DMS153 (cell line): ENCODE measurements at places on chromosomes 5 and 9.
A peak's percentile ranks its signal among the peaks of the same experiment; 100 is the strongest.

- DNase-seq = no peak
These were observed 105.7 kb downstream of the LURAP1L start for GRCh38 chr9:12880406-12881015.

DNA sequence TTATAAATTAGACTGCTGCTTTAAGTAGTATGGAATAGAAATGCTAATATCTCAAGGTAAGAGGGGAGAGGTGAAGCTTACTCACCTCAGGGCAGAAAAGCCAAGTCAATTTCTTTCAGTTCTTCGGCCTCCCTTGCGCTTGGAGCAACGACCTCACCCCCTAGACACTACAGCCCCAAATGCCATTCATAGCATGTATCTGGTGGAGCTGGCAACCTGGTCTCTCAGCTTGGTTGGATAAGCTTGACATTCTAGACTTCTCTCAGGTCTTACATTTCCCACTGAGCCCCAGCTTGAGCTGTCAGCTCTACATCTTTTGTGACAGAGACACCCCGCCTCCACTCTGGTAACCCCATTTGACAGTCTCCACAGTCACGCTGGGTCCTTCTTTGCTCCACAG lies 154.9 kb downstream of the ZNF608 start:
- DNase-seq = no peak

- DNase-seq = no peak
These were observed 1.5 kb upstream of the SEMA5A start for GRCh38 chr5:9547122-9547947.

DNA sequence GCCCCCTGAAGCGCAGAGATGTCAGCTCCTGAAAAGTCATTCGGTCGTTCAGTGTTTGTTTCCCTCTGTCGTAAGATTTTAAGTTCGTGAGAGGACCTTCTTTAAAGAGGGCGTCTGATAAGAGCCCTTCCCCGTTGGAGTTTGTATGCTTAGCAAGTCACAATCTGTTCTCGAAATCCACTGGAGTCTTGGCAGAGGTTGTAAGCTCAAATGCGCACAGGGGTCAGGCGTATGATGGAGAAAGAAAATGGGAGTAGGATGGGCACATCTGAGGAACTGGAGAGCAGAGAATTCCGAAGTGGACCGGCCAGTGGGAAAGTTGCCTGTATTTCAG lies 710 bp downstream of the HSD17B4 start:
- DNase-seq = no peak

DNA sequence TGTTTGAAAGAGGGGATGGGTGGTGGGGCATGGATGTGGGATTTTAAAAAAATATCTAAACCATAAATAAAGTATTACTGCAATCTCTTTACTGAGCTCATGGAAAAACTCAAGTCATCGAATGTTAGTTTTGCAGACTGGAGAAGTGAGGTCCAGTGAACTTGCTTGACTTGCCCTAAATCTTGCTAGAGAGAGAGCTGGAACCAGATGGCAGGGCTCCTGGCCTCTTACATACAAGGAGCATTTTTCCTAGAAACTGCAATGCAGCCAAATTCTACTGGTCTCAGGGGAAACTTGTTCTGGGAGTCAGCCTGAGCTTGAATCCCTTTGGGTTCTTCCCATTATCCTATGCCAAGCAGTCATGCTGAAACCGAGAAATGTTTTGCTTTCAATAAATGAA lies 2.9 kb upstream of the TGFBI start:
- no peak for DNase-seq

GRCh38 chr9:84141741-84142370 lies 161.3 kb downstream of the RMI1 start:
- DNase-seq = peak; percentile 62

- DNase-seq = no peak
These were observed 6.8 kb downstream of the NR2F1 start for GRCh38 chr5:93589829-93590215.

DNA sequence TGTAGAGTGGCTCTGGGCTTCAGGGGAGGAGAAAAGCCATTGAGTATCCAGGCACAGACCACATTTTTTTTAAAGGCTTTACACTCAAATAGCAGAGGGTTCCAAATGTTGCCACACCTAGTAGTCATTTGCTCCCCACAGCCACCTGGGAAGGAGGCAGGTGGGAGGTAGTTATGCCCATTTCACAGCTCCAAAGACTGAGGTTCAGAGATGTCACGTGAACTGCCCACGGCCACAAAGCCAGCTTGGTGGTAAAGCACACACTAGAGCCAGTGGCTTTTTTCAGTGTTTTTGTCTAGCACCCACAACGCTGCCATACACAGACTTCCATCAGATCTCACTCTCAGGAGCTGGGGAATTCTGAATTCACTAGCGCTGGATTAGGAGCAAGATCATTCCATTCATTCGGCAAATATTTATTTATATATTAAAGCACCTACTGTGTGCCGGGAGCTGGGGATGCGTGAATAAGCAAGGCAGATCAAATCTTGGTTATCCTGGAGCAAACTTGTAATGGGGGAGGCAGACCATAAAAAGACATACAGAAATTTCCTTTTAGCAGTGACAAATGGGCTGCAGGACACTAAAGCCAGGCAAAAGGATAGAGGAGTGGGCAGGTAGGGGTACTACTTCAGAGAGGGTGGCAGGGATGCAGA lies 7.4 kb downstream of the WHRN start:
- no peak for DNase-seq

DNA sequence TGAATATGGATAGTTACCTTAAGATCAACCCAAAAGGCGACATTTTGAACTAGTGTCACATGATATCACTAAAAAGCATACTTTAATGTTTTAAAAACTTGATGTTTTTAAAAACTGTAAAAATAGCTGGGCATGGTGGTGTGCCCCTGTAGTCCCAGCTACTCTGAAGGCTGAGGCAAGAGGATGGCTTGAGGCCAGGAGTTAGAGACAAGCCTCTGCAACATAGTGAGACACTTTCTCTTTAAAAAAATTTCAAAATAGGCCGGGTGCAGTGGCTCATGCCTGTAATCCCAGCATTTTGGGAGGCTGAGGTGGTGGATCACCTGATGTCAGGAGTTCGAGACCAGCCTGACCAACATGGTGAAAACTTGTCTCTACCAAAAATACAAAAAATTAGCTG lies 129.5 kb downstream of the NPR3 start:
- no peak for DNase-seq

GRCh38 chr5:127183332-127183731 lies 107.3 kb upstream of the MEGF10 start:
- DNase-seq = no peak

DNA sequence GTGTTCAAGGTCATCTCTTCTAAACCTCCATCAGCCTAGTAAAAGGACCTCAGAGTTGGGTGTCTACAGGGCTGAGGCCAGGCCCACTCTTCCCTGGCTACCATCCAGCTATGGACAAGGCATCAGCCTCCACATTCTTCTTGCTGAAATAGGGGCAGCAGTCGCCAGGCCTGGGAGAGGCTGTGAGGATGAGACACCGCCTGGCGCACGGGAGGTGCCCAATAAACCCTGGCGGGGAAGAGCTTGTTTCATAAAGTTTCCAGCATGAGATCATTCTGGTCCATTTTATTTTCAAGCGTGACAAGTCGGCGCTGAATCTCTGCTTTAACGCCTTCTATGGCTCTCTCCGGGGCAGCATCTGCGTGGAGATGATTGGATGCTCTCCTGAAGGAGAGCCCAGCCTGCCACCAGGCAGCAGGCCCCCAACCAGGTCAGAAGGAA lies 153.4 kb downstream of the OLFM1 start:
- no peak for DNase-seq

GRCh38 chr5:14251733-14252132 lies 108.6 kb downstream of the TRIO start:
- no peak for DNase-seq

DNA sequence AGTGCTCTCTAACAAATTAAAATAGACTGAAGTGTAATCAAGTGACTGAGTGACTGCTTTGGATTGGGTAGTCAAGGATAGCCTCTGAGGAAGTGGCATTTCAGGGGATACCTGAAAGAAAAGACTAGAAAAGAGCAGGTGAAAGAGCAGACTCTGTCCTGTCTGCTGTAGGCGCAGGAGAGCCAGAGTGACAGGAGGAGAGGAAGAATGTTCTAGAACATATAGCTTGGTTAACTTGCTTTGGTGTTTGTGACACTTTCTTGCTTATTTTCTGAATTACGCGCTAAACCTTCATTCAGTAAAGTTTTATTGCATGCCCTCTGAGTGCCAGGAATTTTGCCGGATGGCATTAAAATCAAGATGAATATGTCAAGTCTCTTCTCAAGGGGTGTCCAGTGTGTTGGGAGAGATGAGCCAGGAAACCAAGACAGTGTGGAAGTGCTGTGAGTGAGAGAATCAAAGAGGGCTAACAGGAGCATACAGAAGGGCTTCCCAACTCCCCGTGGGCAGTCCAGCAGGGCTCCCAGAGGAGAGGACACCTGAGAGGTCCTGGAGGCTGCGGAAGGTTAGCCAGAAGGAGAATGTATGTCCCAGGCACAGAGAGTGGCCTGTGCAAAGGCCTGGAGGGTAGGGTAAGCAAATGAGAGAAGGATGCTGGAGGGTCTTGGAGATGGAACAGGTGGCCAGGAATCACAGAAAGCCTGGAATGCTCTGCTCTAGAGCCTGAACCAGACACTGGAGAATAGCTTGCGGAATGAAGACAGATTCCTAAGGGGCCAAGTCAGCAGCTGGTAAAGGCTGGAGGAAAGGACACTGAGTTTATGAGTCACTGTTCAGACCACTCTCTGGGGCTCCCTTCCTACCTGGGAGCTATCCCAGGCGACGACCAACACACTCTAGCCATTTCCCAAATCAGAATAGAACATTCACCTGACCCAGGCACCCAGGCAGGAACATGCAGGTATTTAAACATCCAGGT lies 59.3 kb downstream of the SLC22A5 start:
- DNase-seq = no peak

DNA sequence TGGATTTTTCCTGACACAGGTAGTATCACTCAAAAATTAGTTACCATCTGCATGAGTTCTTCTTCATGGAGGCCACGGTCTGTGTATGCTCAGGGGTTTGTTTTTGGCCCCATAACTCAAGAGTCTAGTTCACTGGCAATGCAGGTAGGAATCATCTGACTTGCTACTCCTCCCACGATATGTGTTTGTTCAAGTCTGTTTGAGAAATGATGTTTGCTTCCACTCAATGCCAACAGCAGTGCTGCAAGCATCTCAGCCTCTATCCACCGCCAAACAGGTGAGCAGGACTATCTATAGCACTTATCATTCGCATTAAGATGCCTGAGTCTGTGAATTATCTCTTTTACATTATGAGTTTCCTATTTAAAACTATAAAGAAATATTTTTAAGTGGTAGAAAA lies 264.8 kb upstream of the PTGER4 start:
- peak; percentile 47 for DNase-seq

GRCh38 chr9:137017791-137018497 lies 10.1 kb downstream of the ABCA2 start:
- DNase-seq = no peak

- DNase-seq = no peak
These were observed 161.4 kb upstream of the ITGA1 start for GRCh38 chr5:52626312-52626711.

DNA sequence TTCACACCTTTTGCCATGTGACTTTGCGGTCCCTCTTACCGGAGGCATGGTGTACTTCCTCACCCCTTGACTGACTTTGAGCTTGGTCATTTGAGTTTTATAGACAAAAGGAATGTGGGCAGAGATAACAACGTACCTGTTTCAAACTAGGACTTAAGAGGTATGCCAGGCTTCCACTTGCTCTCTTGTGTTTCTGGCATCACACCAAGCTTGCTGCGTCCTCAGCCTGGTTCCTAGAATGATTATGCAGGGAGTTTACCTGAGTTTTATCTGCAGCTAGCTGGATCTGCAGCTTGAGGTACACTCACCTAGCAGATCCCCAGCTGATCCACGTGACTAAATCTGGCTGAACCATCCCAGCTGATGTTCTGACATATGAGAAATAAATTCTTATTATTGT lies 66.2 kb downstream of the PLK2 start:
- no peak for DNase-seq

DNA sequence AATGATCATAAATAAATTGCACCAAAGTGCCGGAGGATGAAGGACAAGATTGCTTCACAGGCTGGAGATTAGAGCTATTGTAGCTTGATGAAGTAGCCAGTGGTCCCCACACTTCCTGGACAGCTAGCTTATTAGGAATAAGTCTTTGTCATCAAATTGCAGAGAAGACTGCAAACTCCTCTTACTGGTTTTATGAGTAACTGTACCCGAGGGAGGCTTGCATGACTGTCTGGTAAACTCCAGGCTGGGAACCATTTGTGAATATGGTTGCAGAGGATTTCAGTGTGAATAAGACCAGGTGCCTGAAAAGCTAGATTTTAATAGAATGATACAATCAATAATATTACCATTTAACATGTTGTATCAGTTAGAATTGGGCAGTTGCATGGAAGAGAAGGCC lies 36.5 kb upstream of the SEMA5A start:
- no peak for DNase-seq

- no peak for DNase-seq
These were observed 341.1 kb downstream of the ARL15 start for GRCh38 chr5:53969176-53969730.

DNA sequence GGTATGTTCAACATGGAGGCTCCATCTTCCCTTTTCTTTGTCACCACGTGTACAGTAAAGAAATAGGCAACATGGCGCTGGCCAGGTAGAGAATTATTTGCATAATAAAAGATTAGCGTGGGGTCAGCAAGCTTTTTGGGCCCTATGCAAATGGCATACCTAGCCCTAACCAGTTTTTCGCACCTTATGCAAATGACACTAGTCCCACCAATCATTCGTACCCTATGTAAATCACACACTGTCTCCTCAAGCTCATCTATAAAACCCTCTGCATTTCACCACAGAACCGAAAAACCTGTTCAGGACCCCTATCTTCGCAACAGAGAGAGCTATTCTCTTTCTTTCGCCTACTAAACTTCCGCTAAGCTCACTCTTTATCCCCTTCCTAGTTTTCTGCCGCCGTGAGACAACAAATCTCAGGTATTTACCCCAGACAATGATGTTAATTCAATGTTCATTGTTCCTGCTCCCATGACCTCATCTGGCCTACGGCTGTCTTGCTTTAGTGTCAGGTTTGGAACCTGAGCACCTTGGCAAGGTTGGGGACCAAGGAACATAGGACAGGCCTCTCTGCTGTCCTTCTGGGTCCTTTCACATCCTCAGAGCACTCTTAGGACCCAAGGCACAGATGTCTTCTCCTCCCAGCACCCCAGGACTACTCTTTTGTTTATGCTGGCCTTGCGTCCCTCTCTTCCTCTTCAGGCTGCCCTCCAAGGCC lies 180.7 kb upstream of the RAI14 start:
- DNase-seq = no peak

GRCh38 chr5:114243281-114243971 lies 118.4 kb upstream of the KCNN2 start:
- no peak for DNase-seq

GRCh38 chr5:169886677-169887076 lies 93.6 kb downstream of the INSYN2B start:
- no peak for DNase-seq

- DNase-seq = no peak
These were observed 80.1 kb upstream of the PLEKHG4B start for GRCh38 chr5:11898-12297.
